ENCODE measurements at places on chromosomes 7 and 10. TPM values are rescaled to one million over a fixed set of nuclear protein-coding genes. Genes with fewer than 3 reads are reported as not detected.

RHOBTB1 gene
- 29.2 TPM for total RNA-seq

GPR26 gene
- not detected for total RNA-seq

ANKRD61 gene
- not detected for total RNA-seq

WEE2 gene
- not detected for total RNA-seq

SPDYE16 gene
- not detected for total RNA-seq

ANXA8L1 gene
- total RNA-seq = 0.52 TPM

GNA12 gene
- 9.9 TPM for total RNA-seq

FAM25G gene
- total RNA-seq = not detected

WDR86 gene
- total RNA-seq = 4.7 TPM

RBM20 gene
- total RNA-seq = 6.3 TPM

TEX36 gene
- not detected for total RNA-seq

MICALL2 gene
- total RNA-seq = 3.1 TPM

HABP2 gene
- total RNA-seq = under 0.01 TPM

PNLIPRP3 gene
- under 0.01 TPM for total RNA-seq

CDHR3 gene
- total RNA-seq = 12.0 TPM

CCZ1 gene
- 55.3 TPM for total RNA-seq

LIPK gene
- total RNA-seq = not detected

OPALIN gene
- total RNA-seq = not detected

HTR5A gene
- not detected for total RNA-seq

WNT2 gene
- total RNA-seq = 3.1 TPM

SVOPL gene
- not detected for total RNA-seq

LIPF gene
- not detected for total RNA-seq

LEP gene
- total RNA-seq = under 0.01 TPM

NODAL gene
- not detected for total RNA-seq

AGBL3 gene
- total RNA-seq = 4.2 TPM

PRSS2 gene
- total RNA-seq = not detected
